Activated CD4-positive, alpha-beta T cell treated with anti-CD3 and anti-CD28 coated beads, Interleukin-2, amount 50 U/mL, for 4 hours (primary cell): ENCODE measurements at places on chromosomes 4 and X.

- DNase-seq = no peak
Observed at GRCh38 chrX:13254076-13254785, 65.6 kb downstream of the ATXN3L start.

- DNase-seq = no peak
Observed at GRCh38 chr4:14743601-14744000, 258.7 kb upstream of the CPEB2 start.

DNA sequence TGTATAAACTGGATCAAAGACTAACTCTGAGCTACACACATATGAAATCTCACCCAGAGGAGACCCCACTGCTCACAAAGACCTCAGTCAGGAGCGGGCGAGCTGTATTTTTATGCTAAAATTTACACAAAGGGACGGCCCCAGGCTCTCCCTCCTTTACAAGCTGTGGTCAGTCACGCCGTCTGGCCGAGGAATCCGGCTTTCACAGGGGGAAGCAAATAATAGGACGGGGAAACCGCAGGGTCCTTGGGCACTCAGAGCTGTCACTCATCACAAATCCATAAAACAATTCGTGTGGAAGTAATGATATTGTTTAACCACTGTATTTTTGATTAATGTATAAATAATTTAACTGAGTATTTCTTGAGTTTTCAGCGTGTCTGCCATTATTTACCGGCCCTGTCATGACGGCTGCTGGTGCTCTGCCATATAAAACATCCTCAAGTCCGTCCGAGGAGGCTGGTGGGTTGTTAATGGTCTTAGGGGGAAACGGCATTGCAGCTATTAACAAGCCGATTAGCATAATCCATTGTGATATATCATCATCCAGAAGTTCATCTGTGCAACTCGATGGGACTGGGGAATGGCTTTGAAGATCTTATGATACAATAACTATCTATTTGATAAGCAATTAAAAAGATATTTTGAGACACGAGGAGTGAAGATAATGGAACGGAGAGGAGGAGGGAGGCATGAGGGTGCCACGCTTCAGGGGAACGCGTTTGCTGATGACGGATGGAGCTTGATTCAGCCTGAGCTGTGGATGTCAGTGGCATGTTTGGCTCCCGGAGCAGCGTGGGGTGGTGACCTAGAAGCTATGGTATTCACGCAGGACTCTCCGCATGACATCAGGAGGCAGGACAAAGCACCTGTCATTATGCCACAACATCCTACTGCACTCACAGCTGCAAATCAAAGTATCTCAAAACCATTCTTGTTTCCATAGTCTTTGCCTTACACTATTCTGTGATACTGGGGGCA is 150.9 kb downstream of the SHOX start:
- no peak for DNase-seq

DNA sequence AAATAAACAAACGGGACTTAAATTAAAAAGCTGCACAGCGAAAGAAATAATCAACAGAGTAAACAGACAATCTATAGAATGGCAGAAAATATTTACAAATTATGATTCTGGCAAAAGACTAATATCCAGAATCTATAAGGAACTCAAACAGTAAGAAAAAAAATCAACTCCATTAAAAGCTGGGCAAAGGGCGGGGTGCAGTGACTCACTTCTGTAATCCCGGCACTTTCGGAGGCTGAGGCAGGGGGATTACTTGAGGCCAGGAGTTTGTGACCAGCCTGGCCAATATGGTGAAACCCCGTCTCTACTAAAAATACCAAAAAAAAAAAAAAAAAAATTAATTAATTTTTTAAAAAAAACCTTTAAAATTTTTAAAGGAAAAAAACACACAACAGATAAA is 109.0 kb downstream of the ATP11C start:
- no peak for DNase-seq

DNA sequence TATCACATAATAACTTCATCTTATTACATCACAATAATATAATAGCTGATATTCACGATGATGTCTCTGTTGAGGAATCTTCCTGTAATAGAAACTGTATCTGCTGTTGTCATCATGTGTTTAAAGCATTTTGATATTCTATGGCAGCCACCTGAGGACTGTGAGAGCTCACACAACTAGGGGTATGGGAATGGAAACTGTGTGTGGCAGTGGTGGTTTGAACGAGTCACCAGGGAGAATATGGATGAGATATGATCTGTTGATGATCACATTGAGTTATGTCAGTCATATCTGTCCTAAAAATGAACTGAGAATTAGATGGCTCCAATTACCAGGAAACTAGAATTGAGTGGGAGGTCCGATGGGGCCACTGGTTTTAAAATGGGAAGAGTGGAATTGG is 169.6 kb downstream of the MID1IP1 start:
- no peak for DNase-seq

- DNase-seq = no peak
Observed at GRCh38 chr4:108830509-108831244, 67.8 kb upstream of the ETNPPL start.

DNA sequence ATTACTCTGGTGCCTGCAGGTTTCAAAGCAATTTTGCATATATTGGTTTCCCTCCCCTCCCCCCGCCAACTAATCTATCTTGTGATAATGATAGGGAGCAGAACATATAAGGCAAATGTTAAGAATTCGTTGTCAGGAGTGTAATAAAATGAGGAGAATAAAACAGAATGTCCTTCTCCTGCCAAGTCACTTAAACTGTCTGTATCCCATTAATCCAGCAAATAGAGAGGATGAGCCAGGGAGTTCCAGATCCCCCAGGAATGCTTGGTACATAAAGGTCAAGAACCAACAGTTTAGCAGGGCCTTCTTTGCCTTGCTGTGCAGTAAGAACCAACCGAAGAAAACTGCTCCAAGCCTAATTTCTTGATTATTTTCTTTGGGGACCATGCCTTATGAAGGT is 141.4 kb downstream of the AMELX start:
- no peak for DNase-seq

GRCh38 chrX:106007815-106008214 is 30.7 kb downstream of the SERPINA7 start:
- no peak for DNase-seq

- no peak for DNase-seq
Observed at GRCh38 chrX:12871257-12871656, 4.4 kb downstream of the TLR7 start.

- DNase-seq = no peak
Observed at GRCh38 chr4:23305026-23305425, 584.8 kb downstream of the PPARGC1A start.

GRCh38 chr4:109723110-109723509 is 6.8 kb downstream of the PLA2G12A start:
- DNase-seq = no peak

GRCh38 chr4:968221-968620 is 5.1 kb downstream of the DGKQ start:
- no peak for DNase-seq

GRCh38 chr4:165761963-165762362 is 111.1 kb upstream of the TLL1 start:
- no peak for DNase-seq

GRCh38 chrX:69113723-69114122 is 51.5 kb downstream of the PJA1 start:
- no peak for DNase-seq

DNA sequence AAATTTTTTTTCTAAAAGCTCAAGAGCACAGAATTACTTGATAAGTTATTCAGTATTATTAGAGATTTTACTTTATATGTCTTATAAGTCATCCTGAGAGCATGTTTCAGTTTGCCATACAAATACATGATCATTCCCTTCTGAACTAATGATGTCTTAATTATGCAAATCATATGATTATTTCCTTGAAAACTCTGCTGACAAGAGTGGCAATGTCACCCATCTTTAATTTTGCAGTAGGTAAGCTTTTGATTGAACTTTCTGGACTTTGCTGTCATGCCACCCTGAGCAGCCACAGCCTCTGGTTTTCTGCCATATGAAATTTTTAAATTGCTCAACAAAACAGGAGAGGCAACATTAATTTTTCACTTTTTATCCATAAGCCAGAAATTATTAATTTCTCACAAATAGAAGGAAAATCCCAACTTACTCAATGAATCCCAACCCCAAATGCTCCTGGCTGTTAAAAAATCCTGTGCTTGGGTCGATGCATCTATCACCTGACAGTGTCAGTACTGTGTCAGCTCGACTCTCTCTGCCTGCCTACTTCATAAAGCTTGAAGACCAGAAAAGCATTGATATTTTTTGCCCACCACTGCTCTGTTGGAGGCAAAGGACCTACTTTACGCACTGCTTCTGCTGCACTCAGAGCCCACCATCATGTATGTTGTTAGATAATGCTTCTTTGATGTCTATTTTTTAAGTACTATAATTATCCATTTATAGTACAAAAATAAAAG is 11.6 kb upstream of the HADH start:
- no peak for DNase-seq

DNA sequence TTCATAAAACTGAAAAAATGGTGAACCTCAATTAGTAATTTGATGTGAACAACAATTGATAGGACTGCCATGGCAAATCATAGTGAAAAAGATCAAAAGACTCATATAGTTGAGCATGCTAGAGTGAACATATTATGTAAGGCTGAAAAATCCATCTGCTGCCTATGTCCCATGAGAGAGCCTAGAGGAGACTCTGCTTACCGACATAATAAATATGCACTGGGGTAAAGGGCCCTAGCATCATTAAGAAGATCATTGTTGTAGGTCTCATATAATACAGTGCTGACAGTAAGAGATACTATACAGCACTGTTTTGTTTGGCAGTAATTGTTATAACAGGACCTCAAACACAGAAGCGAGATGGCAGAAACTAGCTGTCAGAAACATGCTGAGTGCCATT is 229.0 kb downstream of the PABPC4L start:
- DNase-seq = no peak

DNA sequence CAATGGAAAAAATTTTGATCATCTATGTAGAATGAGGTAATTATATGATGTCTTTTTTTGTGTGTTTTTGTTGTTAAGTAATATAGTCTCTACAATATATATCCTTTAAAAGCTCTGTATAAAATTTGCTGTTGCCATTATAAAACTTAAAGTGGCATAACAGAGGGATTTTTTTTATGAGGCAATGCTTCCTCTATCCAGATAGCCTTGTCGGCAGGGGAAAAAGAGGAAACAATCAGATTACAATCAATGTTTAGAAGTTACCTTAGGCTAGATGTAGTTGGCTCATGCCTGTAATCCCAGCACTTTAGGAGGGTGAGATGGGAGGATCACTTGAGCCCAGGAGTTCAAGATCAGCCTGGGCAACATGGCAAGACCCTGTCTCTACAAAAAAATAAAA is 86.8 kb downstream of the DIAPH2 start:
- DNase-seq = no peak

GRCh38 chr4:74339501-74339900 is 25.4 kb upstream of the EREG start:
- DNase-seq = no peak

GRCh38 chr4:15438939-15439524 is 11.2 kb downstream of the C1QTNF7 start:
- DNase-seq = no peak

GRCh38 chrX:124414281-124414680 is 67.9 kb downstream of the SH2D1A start:
- no peak for DNase-seq

DNA sequence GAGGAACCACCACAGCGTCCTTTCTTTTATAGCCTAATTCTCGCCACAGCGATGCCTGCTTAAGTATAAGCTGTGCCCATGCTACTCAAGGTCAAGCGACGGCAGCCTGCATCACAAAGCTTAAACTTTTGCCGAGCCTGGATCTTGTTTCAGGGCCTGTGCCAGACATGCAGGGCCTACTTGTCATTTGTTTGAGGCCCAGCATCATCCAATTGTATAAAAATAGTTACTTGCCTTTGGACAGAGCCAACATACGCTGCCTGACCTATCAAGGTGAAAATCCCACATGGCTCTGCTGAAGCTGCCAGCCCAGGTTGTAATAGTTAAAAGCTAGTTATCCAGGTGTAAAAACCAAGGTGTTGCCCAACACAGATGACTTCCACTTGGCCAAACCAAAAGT is 107.1 kb downstream of the TMEM131L start:
- DNase-seq = no peak

DNA sequence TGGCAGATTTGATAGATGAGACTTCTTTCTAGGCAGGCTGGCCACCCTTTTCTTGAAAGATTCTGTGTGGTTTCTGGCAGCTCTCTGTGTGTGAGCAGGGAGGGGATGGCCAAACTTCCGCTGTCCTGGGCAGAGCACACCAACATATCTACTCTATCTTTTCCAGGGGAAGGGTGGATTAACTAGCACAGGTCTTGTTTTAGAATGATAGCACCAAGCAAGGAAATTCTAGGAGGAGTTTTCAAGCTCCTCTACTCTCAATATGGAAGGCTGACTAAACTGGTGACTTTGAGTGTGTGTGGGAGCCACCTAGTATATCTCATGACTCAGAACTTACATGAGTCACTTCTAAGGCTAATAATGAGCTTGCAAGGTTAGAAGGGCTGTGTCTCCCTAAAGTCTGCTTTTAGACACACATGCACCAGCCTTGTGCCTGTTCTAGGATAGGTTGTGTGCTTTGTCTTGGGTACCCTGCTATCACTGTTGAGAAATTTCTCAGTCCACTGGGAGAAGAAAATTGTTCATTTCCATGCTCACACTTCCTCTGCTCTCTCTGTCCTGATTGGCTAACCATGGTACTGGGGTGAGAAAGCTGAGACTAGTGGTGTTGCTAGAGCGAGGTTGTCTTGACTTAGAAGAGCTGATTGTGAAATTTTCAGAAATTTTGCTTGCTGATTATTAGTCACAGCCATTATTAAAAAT is 72.9 kb downstream of the YIPF6 start:
- no peak for DNase-seq

DNA sequence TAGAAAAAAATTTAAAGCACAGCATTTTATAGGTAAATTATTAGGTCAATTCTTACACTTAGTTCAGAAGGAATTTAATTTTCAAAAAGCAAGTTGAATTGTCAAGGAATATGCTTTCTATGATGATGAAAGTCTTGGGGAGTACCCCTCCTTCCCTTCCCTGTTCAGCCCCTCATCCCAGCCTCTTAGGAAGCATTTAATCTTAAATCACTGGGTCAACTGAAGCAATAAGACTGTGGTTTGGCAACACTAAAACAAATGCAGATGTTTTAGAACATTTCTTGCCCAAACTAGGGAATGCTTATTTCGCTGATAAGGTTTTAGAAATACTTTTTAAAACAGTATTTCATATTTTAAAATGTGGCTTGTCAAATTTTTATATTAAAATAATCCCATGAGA is 19.1 kb upstream of the ARSJ start:
- no peak for DNase-seq

GRCh38 chrX:103275947-103276567 is 493 bp downstream of the TCEAL5 start:
- DNase-seq = no peak

- DNase-seq = no peak
Observed at GRCh38 chr4:154490234-154490582, 1.4 kb downstream of the DCHS2 start.
